ENCODE measurements at places on chromosomes 1 and 21. TPM values are rescaled to one million over a fixed set of nuclear protein-coding genes. Genes with fewer than 3 reads are reported as not detected.

ERICH3 gene
- total RNA-seq: 0.04 TPM

GPR37L1 gene
- 0.04 TPM for total RNA-seq

DNA sequence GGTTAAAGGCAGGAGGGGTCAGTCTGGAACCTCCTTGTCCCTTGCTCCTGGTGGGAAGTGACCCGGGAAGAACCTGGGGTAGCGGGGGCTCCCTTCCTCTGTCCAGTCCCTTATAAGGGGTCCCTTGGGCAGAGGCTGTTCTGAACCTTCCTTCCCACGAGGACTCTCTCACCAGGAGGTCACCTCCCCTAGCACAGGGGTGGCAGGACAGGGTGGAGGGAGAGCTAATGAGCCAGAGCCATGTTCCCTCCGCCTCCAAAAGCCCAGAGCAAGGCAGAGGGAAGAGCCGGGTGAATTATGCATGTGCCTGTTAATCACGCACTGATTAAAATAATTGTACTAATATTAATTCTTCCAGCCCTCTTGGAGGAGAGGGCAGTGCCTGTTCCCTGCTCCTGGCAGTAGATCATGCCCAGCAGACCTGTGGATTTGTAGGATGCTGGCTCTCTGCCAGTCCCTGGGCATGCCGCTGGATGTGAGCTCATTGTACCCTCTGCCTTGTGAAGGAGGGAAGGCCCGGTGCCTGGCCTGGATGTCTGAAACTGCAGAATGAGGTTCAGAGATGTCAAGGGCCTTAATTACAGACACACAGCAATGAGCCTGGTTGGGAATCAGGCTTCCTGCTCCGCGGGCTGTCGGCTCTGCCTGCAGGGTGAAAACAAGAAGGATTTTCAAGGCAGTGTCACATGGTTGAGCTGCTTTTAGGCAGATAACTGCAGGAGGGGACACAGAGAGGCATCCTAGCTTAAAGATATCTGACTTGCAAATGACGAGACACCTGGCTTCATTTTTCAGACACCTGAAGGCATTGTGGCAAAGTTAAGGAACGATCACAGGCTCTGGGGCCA, 68.2 kb downstream of the IGSF21 start:
- H3K4me3 ChIP-seq: no peak overlapping the region
- no peaks in the 10 kb centered on the region for H3K4me1 ChIP-seq
- H3K36me3 ChIP-seq: no peaks in the 10 kb centered on the region
- no peak overlapping the region for H3K27ac ChIP-seq
- no peak for DNase-seq
- peaks cover 38% of the 10 kb centered on the region for H3K27me3 ChIP-seq

TOMM40L gene
- total RNA-seq: 9.3 TPM

DNA sequence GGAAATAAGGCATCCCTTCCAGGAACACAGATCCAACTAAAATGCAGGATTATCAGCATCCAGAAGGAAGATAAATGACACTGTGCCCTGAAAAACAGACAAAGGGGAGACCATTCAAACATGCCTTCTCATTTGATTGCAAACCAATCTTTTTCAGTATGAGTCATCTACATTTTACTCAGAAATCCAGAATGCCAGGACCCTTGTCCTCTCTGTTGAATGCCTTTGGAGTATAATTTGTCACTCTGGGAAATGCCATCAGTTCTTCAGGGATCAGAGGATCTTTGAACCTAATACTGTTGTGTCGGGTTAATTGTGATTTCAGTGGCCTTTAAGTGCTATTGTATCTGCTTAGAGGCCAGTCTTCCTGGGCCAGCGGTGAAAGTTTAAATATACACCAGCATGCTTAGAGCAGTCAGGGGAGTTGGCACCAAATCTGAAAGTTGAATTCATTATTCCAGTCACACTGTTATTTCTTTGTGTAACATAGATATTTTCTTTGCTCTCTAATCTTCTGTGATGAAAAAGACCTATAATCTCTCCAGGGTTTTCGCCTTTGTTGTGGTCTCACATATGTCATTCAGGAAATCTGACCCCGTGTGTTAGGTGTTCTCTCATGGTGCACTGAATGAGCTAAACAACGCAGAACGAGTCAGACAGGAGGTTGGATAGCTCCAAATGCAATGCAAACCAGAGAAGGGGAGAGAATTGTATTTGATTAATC, 364.8 kb upstream of the SGIP1 start:
- no peak overlapping the region for H3K4me3 ChIP-seq
- H3K36me3 ChIP-seq: no peaks in the 10 kb centered on the region
- peak; percentile 2 for DNase-seq
- H3K27ac ChIP-seq: no peak overlapping the region
- no peaks in the 10 kb centered on the region for H3K4me1 ChIP-seq

- H3K27me3 ChIP-seq: no peaks in the 10 kb centered on the region
- no peak overlapping the region for H3K27ac ChIP-seq
- DNase-seq: no peak
- H3K36me3 ChIP-seq: peaks cover 4% of the 10 kb centered on the region
- H3K4me3 ChIP-seq: no peak overlapping the region
These were observed 2.1 kb downstream of the PRDM15 start for GRCh38 chr21:41876928-41877652.

GJA5 gene
- total RNA-seq: 12.9 TPM
